T-cell (primary cell): ENCODE measurements at places on chromosomes 11 and 22. TPM values are rescaled to one million over a fixed set of nuclear protein-coding genes. Genes with fewer than 3 reads are reported as not detected.

DNA sequence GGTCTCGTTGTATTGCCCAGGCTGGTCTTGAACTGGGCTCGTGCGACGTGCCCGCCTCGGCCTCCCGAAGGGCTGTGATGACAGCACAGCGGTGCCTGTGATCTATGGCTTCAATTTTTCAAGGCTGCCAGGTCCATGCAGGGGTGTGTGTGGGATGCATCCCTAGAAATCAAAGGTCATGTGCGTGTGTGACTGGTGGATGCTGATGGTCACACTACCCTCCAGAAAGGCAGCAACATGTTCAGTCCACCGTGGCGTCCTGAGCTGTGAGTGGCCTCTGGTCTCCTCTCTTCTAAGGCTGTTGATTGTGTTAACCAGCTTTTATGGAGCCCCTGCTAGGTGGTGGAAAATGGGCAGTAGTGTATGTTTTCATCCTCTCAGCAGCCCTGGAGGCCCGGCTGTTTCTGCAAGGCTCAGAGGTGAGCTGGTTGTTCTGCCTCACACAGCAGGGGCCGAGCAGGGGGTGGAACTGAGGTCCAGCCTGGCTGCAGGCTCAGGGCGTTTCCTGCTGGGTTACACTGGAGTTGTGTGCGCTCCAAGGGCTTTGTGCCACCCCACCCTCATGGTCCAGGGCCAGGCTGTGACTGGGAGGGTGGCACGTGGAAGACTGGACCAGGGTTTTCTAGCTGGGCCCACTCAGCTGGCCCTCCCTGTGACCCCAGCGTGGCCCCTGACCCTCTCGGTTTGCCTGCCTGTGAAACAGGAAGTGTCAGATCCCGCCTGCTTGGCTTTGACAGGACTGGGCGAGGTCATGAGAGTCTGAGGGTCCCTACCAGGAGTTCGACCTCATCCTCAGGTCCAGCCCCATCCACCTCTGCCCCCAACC lies 7.7 kb downstream of the BIK start:
- no peak overlapping the region for H3K27ac ChIP-seq
- no peak for DNase-seq
- H3K4me3 ChIP-seq = no peak overlapping the region

- H3K36me3 ChIP-seq = peaks cover 99% of the 10 kb centered on the region
- no peak overlapping the region for H3K27ac ChIP-seq
These were observed 70.8 kb downstream of the MED15 start for GRCh38 chr22:20578192-20578591.

GRCh38 chr22:50221410-50222300 lies 20.8 kb downstream of the SELENOO start:
- DNase-seq = no peak
- no peaks in the 10 kb centered on the region for H3K4me1 ChIP-seq
- H3K27me3 ChIP-seq = no peaks in the 10 kb centered on the region

GRCh38 chr11:131234221-131234620 lies 136.2 kb upstream of the NTM start:
- H3K36me3 ChIP-seq = no peaks in the 10 kb centered on the region
- no peaks in the 10 kb centered on the region for H3K4me1 ChIP-seq
- H3K27me3 ChIP-seq = no peaks in the 10 kb centered on the region

Gene BANF1
- total RNA-seq = 70.9 TPM

Gene MB
- not detected for total RNA-seq

Gene ANGPTL5
- not detected for total RNA-seq
